Hepatic stellate cell (primary cell): ENCODE measurements at places on chromosomes 3 and 15.
A peak's percentile ranks its signal among the peaks of the same experiment; 100 is the strongest.

GRCh38 chr15:39031596-39031995 lies 467.0 kb upstream of the RASGRP1 start:
- DNase-seq: no peak

DNA sequence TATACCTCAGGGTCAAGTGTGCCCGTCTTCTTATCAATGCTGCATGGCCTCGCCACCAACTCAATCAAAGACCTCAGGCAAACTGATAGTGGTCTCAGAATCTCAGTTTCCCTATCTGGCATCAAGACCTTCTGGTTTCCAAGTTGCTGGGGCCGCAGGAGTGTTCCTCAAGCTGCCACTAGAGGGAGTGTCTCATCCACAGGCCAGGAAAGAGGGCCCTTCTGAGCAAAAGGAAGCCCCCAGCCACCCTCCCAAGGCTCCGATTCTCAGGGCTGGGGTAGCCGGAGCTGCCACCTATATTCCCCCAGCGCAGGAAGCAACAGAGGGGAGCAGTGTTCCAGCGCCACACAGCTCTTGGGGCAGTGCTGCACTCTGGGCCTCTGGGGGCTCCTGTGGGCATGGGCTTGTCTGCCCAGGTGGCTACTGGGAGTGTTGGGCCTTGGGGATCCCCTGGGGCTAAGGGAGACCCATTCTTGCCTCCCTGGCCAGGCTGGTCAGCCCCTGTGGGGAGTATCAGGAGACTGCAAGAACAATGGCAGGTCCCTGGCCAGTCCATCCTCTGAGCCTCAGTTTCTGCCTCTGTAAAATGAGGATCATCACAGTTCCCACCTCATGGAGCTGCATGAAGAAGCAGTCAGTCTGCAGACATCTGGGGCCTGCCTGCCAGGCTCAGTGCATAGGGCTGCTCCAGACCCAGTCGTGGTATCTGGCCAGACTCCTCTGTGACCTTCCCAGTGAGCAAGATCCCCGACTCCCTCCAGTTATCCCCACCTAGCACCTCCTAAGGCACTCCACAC lies 23.4 kb upstream of the SEC13 start:
- DNase-seq: peak; percentile 72

- no peak for DNase-seq
These were observed 3.8 kb upstream of the USP3 start for GRCh38 chr15:63500265-63501250.

GRCh38 chr3:93931597-93932229 lies 42.0 kb downstream of the PROS1 start:
- DNase-seq: no peak

DNA sequence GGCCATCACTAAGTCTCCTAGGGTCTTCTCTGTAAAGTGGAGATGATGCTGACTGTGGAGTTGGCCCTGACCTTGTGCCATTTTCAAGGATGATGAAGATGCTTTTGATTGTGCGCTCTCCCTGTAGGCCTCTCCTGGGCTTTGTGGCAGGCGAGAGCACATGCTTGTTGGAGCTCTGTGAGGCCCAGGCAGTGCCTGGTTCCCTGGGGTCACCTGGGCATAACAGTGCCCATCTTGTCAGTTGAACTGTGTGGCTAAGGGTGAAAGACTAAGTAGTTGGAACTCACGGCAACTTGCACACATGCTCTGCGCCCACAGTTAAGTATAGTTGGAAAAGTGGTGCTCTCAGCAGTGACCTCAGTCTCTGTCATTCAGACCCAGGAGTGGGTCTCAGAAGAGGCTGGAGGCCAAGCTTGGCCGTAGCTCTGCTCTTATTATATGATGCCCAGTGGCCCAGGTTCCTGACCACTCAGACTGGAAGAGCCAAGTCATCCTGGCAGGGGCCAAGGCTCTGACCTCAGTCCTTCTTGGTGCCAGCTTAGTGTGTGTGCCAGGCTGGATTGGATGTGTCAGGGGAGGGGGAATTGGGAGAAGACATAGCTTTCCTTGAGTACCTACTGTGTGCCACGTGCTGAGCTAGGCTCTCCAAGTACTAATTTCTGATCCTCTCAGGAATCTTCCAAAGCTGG lies 154.6 kb downstream of the EEFSEC start:
- no peak for DNase-seq

GRCh38 chr3:88443066-88443465 lies 293.3 kb downstream of the C3orf38 start:
- DNase-seq: no peak

DNA sequence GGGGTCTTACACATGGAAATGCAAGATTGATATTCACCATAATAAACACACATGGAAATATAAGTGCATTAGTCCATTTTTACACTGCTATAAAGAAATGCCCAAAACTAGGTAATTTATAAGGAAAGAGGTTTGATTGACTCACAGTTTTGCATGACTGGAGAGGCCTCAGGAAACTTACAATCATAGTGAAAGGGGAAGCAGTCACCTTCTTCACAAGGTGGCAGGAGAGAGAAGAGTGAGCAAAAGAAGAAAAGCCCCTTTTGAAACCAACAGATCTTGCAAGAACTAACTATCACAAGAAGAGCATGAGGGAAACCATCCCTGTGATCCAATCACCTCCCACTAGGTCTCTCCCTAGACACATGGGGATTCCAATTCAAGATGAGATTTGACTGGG lies 111.7 kb upstream of the TP63 start:
- no peak for DNase-seq

DNA sequence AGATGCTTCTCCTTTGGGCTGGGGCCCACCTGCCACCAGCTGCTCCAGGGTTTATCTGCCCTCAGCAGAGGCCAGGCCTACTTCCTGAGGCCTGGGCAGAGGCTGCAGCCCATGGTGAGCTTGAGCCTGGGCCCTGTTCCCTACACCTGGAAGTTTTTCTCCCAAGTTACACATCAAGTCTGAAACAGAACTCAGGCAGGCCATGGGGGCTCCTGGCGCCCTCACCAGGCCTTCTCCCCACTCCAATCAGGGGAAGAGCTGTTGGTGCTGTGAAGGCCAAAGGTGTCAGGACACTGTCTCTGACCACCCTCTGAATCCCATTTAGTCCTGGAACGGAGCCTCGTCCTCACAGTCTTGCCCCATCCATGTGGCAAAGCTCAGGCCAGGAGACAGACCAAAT lies 7.3 kb downstream of the VWA5B2 start:
- no peak for DNase-seq

- DNase-seq: no peak
These were observed 136.9 kb downstream of the HCN4 start for GRCh38 chr15:73231661-73232419.

DNA sequence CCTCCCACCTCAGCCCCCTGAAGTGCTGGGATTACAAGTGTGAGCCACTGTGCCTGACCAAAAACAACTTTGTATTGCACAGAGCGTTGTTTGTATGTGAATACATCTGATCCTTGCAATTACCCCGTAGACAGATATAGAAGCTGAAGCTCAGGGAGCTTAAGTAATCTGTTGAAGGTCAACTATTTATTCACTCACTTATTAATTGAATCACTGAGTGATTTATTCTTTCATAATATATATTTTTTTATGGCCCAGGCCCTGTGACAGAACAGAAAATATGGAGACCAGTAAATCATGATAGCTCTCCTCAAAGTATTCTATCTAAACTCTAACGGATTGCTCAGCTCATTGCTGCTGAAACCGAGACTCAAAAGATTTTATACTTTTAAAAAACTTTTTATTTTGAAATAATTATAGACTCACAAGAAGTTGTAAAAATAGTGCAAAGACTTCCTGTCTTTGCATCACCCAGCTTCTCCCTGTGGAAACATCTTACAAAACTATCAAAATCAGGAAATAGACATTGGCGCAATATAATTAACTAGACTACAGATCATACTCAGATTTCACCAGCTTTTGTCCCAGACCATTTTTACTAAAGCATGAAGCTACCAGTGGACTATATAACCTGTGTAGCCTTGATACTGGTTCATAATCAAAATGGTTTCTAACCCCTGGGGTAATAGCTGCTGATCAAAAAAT lies 466.1 kb downstream of the PDCD6IP start:
- no peak for DNase-seq

DNA sequence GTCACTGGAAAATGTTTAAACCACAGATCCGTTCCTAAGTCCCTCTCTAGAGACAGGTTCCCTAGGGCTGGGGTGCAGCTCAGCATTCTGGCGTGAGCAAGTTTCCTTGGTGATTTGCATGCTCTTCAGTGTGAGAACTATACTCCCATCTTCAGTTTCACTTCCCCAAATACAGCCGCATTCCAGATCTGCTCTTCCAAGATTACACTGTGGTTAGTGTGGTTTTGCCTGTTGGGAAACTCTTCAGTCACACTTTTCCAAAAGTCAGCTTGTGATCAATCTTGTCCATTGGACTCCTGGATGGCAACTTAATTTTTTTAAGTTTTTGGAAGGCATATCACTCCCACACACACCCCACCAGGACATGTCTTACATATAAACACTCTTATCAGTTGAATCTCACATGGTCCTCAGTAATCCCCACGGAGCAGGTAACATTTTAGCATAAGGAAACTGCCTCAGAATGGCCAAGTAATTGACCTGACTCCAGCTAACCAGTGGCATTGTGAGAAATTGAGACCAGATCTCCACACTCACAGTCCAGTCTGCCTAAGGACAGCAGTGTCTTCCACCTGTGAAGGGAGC lies 33.5 kb upstream of the PTPN23 start:
- peak; percentile 77 for DNase-seq

GRCh38 chr15:36999778-37000177 lies 100.6 kb downstream of the MEIS2 start:
- DNase-seq: no peak

GRCh38 chr3:53702776-53703530 lies 143.3 kb downstream of the CHDH start:
- DNase-seq: no peak

DNA sequence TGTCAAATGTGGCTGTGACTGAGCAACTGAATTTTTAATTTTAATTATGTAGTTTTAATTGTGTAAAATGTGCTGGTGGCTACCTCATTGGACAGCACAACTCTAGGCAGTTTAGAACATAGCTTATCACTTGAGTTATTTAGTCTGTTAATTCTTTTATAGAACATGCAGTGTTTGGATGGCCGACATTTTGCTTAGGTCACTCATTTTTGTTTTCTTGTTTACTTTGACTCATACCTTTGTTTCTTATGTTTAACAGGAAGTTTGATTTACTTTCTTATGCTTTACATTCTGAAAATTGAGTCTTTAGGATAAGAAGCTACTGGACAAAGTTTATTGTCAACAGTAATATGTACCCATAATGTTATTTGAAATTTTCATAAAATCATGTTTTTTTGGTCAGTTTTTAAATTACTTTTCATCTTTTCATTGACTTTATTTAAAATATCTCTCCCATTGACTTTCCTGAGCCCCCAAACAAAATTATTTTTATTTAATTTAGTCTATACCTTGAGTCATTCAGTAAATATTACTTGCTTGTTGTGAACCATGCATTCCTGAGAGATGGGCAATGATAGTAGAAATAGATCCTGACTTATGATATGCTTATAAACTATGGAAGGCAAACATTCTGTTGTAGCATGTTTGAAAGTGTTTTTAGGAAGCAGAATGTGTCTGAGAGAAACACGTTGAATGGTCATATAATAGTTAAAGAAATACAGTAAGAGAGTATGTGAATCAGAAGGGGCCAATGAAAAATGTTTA lies 60.6 kb downstream of the TCF12 start:
- DNase-seq: no peak

- no peak for DNase-seq
These were observed 236.3 kb downstream of the MEX3B start for GRCh38 chr15:81809543-81809942.

GRCh38 chr15:70923311-70924080 lies 30.9 kb downstream of the LRRC49 start:
- DNase-seq: no peak

- no peak for DNase-seq
These were observed 58.5 kb downstream of the ADAMTS7 start for GRCh38 chr15:78752492-78753358.

DNA sequence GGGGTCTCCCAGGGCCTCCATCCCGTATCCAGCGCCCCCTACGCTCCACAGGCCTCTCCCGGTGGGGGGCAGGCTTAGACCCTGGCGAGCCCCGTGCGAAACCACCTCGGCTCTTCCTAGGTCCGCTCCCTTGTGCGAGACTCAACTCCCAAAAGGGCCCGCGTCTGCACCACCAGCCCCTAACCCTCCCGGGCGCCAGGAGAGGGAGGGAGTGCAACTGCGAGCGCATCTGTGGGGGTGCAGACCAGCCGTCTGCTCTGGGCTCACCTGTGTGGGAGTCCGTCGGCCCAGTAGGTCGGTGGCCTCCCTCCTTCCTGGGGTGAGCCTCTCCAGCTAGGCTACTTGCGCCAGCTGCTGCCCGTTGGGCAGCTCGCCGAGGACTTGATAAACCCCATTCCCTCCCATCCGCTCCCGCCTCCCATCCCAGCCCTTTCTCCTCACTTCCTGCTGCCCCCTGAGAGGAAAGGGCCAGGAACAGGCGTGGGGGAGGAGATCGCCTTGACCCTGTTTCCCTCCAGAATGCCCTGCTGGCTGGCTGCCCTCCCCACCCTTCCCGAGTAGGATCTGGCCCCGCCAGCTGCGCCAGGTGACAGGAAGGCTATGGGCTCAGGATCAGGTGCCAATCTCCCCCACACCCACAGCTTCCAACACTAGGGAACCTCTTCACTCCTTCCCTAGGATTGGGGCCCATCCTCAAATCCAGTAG lies at the start of gene HYAL2:
HYAL2 (minus strand) TSS at position 360 of the 706 bp plus-strand sequence. CDS start 2,256 bp downstream, outside the sequence.
- DNase-seq: no peak

- no peak for DNase-seq
These were observed 83.0 kb downstream of the PDCD6IP start for GRCh38 chr3:33881156-33882064.

GRCh38 chr3:150985711-150986110 lies 13.2 kb upstream of the CLRN1 start:
- DNase-seq: no peak
